Stimulated activated CD4-positive, alpha-beta T cell treated with anti-CD3 and anti-CD28 coated beads, TNF-alpha, amount 100 ng/mL, for 4 hours (primary cell): ENCODE measurements at places on chromosomes 12 and 14.
A peak's percentile ranks its signal among the peaks of the same experiment; 100 is the strongest.

GRCh38 chr12:59403259-59403932 is 192.4 kb upstream of the SLC16A7 start:
- DNase-seq, result no peak

- DNase-seq, result no peak
These were observed 17.8 kb downstream of the E2F7 start for GRCh38 chr12:77047341-77048109.

- DNase-seq, result no peak
These were observed 1444.3 kb downstream of the AACS start for GRCh38 chr12:126509572-126509971.

DNA sequence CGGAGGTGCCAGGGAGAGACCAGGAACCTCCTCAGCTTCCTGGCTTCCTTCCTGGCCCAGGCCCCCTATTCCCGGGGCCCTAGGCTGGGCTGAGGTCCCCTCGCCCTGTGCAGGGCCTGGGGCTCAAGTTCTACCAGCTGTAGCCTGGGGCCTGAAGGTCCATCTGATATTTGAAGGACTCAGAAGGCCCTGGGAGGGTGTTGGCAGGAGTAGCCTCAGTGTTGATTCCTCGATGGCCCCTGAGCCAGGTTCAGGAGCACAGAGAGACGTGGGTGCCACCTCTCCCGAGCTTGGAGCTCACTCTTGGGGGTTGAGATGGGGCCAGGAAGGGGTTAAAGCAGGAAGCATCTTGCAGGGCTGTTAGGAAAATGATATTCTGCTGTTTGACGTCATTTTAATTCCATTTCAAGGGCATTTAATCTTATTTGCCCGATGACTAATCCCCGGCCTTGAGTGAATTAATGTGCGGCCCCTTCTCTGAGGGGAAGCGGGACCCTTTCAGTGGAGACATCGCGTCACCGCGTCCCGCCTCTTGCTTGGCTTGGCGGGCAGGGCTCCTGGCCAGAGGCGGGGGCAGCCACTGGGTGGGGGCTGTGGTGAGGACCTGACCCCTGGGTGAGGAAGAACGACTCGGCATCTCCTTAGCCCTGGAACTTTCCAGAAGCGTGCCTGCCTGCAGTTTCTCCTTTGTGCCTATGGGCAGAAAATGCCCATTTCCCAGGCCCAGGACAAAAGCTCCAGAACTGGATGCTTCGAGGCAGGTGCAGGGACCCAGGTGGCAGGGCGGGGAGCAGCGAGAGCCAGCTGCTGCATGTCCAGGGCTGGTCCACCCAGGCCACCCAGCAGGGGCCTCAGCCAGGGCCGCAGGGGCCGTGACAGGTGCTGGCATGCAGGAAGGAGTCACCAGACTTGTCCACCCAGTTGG is 158.3 kb downstream of the KIF26A start:
- DNase-seq, result no peak

- no peak for DNase-seq
These were observed 298.5 kb downstream of the NPAS3 start for GRCh38 chr14:33237115-33237740.

DNA sequence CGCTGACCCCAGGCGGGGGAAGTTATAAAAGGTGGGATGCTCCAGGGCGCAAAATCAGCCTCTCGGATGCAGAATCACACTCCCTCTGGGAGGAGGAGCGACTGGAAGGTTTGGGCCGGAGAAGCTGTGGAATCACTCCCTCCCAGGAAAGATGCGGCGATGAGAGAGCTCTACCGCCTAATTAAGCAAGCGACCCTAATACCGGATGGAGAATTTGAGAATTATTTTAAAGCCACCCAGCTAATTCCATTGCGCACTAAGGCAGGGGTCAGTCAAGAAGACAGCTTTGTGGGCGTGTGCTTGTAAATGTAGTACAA is 1.9 kb downstream of the COL2A1 start:
- no peak for DNase-seq

DNA sequence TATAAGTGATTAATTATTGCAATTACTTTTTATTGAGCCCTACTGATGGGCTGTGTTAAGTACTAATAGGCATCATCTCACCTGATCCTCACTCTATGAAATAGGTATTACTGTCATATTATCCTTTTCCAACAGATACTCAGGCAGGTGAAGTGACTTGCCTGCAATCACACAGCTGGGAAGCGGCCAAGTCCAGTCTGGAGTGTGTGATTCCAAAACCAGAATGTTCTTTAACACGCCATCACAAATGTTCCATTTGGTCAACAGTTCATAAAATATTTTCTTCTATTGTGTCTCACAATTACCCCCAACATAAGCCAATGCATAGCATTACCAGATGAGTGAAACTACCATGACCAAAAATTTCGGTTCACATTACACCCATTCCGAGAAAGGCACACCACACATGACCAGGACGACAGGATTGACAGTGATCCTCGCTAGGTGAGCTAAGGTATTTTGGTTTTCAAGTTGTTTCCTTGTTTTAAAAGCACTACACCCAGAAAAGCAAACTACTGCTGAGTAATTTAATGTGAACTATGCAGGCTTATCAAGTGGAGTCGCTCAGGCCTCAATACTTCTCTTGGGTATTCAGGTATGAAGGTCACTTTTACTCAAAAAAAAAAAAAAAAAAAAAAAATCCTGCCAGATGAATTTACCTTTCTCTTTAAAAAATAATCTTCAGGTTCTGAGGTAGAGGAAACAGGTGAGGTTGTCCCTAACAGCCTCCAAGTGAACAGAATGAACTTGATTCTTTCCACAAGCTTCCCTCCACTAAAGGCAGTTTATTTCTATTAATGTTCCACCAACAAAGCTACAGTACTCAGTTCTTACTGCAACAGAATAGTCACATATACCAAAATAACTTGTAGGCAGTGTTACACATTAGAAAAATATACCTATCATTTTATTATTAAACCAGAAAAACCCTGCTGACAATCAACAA is 2.4 kb downstream of the VPS37B start:
- no peak for DNase-seq

DNA sequence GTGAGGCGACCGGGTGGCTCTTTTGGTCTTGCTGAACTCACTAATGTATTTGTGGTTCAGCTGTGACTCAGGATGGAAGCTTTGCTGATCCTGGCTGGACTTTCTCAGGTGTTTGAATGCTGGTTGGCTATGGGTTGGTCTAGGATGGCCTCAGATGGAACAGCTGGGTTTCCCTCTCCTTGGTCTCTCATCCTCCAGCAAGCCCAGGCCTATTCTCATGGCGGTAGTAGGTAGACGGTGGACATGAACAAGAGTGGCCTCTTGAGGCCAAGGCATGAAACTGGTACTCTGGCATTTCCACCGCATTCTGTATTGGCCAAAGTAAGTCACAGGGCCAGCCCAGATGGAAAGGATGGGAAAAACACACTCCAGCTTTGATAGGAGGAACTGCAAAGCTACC is 11.8 kb upstream of the POLR3B start:
- no peak for DNase-seq

DNA sequence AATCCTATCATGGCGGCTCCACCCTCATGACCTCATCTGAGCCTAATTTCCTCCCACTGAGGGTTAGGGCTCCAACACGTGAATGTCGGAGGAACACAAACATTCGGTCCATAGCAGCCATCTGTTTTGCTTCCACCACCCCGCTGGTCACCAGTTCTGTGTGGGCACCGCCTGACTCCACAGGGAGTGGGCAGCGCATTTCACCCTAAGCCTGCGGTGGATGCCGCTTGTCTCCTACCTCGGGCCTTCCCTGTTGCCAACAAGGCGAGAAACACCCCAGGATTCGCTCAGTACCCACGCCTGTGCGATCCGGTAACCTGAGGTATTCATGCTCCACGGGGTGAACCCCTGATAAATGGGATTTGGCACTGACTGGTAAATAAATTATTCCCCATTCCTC is 95.2 kb upstream of the PPP2R5C start:
- DNase-seq, result no peak

GRCh38 chr12:123038966-123039365 is 58.5 kb downstream of the ARL6IP4 start:
- no peak for DNase-seq

GRCh38 chr14:95535226-95536021 is 574 bp downstream of the GLRX5 start:
- DNase-seq, result no peak

- peak; percentile 38 for DNase-seq
These were observed 12.9 kb upstream of the CALM1 start for GRCh38 chr14:90383731-90384542.

- DNase-seq, result no peak
These were observed 592.4 kb downstream of the AACS start for GRCh38 chr12:125657681-125658080.

- no peak for DNase-seq
These were observed 640 bp downstream of the ARMH4 start for GRCh38 chr14:58151133-58152013.

DNA sequence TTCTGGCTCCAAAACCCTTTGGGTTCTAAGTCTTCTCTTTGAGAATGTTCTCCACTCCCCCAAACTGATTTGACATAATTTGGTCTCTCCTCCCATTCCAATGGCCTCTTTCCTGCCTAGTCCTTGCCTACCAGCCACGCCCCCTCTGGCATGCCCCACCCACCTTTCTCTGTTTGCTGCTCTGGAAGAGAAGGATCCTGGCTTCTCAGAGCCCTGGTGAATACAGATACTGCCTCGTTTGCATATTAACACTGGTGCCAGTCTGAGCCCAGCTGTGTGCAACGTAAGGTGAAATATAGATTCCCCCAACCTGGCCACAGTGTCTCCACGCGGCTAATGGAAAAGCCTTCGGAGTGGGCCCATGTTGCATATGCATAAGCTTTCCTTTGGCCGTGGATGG is 79.7 kb downstream of the PAPOLA start:
- no peak for DNase-seq

- no peak for DNase-seq
These were observed 293.2 kb downstream of the DPF3 start for GRCh38 chr14:72600551-72601330.

- no peak for DNase-seq
These were observed 64.8 kb upstream of the OVCH1 start for GRCh38 chr12:29562110-29562804.

DNA sequence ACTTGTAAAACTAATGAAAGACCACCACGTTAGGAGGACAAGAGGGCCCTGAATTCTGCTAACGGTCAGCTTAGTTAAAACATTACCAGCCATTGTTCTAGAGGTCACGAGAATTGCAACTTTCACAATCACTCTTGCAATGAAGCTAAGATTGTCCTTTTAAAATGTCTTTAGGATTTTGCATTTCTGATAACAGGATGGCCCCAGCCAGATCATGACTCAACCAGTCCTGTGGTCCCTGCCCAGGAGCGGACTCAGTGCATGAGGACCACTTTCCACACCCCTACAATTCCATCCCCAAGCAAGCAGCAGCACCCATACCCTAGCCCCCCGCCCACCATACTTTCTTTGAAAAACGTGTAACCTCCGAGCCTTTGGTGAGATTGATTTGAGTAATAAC is 28.7 kb downstream of the HSP90AA1 start:
- DNase-seq, result no peak

DNA sequence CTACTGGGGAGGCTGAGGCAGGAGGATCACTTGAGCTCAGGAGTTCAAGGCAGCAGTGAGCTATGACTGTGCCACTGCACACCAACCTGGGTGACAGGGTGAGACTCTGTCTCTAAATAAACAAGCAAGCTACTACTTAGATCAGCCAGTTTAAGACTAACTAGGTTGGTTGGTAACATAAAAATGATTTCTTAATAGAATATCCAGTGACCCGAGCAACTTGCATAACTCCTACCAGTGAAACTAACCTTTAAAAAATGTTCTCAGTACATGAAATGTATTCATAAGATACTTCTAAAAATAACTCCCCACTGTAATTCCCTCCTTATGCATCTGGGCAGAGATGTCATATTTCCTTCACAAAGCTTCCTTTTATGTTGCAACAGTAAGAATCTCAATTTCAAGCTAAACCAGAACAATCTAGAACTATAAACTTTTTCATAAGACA is 15.9 kb downstream of the TAOK3 start:
- no peak for DNase-seq

- DNase-seq, result no peak
These were observed 258.7 kb upstream of the BTG1 start for GRCh38 chr12:92404259-92404894.

- no peak for DNase-seq
These were observed 111.9 kb downstream of the FOXN3 start for GRCh38 chr14:89304972-89305703.

GRCh38 chr12:131642101-131642540 is 68.8 kb upstream of the SFSWAP start:
- no peak for DNase-seq
